ENCODE measurements at places on chromosomes 11 and 22.

GRCh38 chr11:102322560-102322959 lies 5.3 kb downstream of the BIRC3 start:
- DNase-seq, result no peak

- peak; percentile 47 for DNase-seq
Observed at GRCh38 chr11:59822989-59823566, 12.5 kb upstream of the MRPL16 start.

- no peak for DNase-seq
Observed at GRCh38 chr22:41922940-41923594, 3.5 kb downstream of the TNFRSF13C start.

GRCh38 chr11:117011541-117011898 lies 86.7 kb downstream of the SIK3 start:
- DNase-seq, result no peak

DNA sequence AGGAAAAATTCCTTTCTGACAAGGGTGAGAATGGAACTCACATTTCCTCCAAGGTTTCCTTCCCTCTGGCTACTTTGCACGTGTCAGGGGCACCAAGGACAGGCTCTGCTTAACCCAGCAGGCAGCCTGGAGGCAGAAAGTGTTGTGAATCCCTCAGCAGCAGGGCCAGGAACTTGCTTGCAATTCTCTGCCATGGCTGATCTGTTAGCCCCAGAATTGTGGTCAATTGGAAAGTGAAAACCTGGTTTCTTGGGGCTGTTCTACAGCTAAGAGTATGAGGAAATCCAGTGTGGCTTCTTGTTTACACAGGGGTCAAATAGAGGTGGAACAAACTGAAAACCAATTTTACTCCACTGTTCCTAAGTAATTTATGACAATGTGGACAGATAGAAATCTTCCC lies 38.3 kb upstream of the CEP295 start:
- no peak for DNase-seq

- DNase-seq, result peak; percentile 76
Observed at GRCh38 chr11:8262552-8263108, 1.0 kb downstream of the LMO1 start.

DNA sequence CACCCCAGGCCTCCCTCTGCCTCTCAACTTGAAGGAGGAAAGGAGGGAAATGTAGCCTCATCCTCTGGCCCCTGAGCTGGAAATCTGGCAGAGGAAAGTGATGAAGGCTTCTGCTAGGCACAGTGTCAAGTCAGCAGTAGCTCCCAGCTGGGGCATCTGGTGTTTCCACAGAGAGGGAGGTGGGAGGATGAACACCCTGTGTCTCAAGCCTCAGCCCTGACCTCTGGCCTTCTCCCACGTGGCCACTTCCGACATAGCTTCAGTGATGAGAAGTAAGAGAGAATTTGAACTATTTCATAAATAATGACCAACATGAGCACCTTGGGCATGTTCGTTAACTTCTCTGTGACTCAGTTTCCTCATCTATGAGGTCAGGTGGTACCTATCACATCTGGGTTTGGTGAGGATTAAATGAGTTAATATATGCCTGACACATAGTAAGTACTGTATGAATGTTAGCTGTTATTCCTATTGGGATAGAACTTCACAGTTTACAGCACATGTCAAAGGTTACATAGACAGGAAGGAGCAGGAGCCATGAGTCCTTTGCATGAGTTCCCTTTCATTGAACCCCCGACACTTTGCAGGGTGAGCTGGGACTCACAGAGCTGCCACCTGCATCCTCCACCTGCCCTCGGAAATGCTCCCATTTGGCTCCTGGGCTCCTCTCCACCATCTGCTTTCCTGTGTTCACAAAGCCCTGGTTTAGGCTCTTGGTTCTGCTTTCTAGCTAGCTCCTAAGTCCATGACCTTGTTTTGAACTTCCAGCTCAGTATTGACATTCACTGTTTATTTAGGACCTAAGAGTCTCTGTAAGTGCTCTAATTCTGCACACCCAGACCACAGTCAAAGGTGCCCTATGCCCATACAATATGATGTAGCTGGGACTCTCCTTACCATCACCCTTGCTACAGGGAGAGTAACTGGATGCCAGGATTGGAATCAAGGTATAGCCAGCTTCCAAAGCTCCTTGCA lies 61.7 kb downstream of the CSNK2A3 start:
- DNase-seq, result no peak

GRCh38 chr11:120532082-120532831 lies 20.7 kb downstream of the GRIK4 start:
- no peak for DNase-seq

DNA sequence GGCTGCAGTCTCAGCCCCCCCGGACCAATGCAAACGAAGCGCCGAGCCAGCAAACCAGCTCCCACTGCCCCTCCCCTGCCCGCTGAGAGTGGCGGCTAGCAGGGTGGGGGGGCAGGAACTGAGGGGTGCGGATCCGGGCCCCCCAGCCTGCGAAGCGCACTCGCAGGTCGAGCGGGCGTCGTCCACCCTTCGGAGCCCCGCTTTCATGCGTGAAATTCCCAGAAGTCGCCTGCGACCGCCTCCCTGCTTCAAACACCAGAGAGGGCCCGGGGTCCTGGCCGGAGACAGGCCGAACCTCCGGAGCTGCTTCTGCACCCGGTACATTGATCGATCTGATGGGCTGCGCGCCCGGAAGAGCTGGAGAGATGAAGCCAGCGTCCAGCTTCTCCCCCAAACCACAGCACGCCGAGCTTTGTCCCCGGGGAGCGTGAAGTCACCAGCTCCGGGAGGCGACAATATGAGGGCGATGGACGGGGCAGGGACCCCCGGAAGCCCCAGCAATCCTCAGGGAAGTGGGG lies 646 bp upstream of the PATZ1 start:
- DNase-seq, result no peak

- DNase-seq, result no peak
Observed at GRCh38 chr11:96027021-96027420, 103.1 kb upstream of the MTMR2 start.

DNA sequence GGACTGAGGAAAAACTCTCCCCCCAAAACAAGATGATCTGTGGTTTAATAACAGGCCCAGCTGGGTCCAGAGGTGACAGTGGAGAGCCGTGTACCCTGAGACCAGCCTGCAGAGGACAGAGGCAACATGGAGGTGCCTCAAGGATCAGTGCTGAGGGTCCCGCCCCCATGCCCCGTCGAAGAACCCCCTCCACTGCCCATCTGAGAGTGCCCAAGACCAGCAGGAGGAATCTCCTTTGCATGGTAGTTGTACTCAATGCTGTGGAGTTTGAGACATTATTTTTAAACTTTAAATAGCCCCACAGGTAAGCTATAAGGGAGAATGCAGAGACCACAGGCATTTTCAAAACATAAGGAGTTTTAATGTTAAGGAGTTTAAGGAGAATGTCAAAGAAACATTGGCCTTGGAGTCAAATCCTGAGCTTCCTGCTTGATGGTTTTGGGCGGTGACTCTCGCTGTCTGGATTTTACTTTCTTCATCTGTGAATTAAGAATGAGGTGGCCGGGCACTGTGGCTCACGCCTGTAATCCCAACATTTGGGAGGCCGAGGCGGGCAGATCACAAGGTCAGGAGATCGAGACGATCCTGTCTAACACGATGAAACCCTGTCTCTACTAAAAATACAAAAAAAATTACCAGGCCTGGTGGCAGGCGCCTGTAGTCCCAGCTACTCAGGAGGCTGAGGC lies 6.8 kb downstream of the APOL1 start:
- no peak for DNase-seq

- no peak for DNase-seq
Observed at GRCh38 chr22:47044722-47045535, 282.5 kb downstream of the TBC1D22A start.
